ENCODE measurements at places on chromosomes 3 and 15.
A peak's percentile ranks its signal among the peaks of the same experiment; 100 is the strongest.

GRCh38 chr15:94970802-94971201 is 739.4 kb downstream of the MCTP2 start:
- no peak for DNase-seq

DNA sequence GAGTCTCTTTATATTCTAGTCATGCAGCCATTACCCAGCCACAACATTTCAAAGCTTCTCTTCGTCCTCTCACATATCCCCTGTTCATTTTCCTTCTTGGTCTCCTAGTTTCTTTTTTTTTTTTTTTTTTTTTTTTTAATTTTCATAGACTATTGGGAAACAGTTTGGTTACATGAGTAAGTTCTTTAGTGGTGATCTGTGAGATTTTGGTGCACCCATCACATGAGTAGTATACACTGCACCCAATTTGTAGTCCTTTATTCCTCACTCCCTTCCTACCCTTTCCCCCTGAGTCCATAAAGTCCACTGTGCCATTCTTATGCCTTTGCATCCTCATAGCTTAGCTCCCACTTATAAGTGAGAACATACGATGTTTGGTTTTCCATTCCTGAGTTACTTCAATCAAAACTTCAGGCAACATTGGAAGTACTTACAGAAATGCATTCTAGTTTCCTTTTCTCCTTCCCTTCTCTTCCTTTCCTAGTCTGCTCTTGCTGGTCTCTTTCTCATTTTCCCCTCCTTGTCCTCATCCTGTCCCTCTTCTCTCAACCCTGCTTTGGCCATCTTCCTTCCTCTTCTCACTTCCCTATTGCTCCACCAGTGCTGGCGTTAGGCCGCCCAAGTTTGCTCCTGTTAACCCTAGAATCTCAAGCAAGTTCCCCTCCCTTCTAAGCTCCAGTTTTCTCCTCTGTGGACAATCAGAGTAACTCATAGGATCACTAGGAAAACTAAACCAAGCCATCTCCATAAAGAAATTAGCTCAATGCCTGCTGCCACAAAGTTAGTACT is 4.8 kb downstream of the ATP8B4 start:
- no peak for DNase-seq

GRCh38 chr3:119731560-119732343 is 28.9 kb downstream of the CFAP91 start:
- DNase-seq = peak; percentile 84

GRCh38 chr3:126604691-126605090 is 46.0 kb upstream of the C3orf22 start:
- DNase-seq = no peak

GRCh38 chr3:56879436-56880215 is 77.9 kb upstream of the ARHGEF3 start:
- DNase-seq = peak; percentile 48

- no peak for DNase-seq
These were observed 57.2 kb downstream of the NIPA2 start for GRCh38 chr15:22895465-22896190.

- peak; percentile 44 for DNase-seq
These were observed 328.4 kb upstream of the DPH6 start for GRCh38 chr15:35874260-35874905.

- peak; percentile 79 for DNase-seq
These were observed 9.4 kb downstream of the NAA50 start for GRCh38 chr3:113736548-113737089.

GRCh38 chr15:38061856-38062649 is 127.6 kb downstream of the TMCO5A start:
- no peak for DNase-seq

- no peak for DNase-seq
These were observed 104.6 kb downstream of the ZIC4 start for GRCh38 chr3:147301781-147302180.

DNA sequence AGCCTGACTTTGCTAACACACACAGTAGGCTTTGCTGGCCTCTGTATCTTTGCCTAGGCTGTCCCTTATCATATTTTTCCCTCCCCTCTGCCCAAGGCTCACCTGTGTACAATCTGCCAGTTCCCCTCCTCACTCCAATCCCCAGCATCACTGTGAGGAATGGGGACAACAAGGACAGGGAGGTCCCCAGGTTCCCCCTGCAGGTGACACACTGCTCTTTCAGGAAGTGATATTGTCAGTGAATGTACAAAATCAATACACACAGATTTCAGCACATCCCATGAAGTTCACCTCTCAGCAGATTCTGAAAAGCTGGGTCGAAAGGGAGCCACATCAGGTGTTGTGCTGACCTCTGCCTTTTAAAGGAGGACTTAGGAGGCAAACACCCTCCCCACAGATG is 177.5 kb downstream of the RAB11A start:
- no peak for DNase-seq

DNA sequence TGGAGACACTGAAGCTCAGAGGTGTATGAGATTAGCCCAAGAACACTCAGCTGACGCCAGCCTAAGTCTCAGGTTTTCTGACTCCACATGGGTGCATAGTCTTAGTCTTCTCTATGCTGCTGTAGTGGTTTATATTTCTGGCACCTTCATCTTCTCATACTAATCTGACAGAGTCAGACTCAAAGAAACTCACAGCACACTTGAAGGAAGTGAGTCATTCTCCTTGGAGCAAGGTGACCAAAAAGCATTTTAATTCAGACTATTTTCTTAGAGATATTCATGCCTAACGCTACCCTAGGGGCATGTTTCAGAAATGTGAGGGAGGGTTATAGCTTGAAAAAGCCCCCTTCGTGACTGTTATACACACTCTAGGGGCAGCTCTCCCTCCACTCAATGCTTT is 775.3 kb upstream of the ARPP21 start:
- no peak for DNase-seq

GRCh38 chr3:48897460-48898376 is 964 bp downstream of the SLC25A20 start:
- DNase-seq = no peak

DNA sequence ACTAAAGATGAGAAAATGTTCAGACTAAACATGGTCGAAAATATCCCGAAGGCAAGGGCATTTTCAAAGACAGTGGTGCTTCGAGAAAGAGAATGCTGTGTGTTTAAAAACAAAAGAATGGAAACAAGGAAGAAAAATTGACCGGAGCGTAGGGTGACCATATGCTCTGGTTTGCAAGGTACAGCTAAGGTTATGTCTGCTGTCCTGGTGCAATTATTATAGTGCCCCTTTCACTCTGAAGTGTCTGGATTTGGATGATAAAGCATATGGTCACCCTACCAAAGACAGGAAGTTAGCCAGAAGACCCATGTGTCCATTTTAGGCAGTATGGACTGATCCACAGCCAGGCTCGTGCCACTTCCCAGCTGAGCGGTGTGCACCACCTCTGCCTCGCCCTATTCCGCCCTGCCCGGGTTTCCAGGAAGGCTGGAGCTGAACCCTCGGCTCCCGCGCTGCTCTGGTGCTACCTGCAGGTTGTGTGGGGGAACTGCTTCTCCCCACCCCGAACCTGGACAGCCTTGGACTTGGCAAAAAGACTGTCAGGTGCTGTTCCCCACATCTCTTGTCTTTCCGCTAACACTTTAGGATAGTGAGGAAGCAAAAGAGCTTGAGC is 25.2 kb downstream of the GOLGA6D start:
- peak; percentile 12 for DNase-seq

GRCh38 chr15:84797212-84797611 is 19.9 kb upstream of the ALPK3 start:
- no peak for DNase-seq

GRCh38 chr3:23816721-23817120 is 11.0 kb downstream of the UBE2E1 start:
- DNase-seq = no peak

GRCh38 chr15:48842501-48842900 is 31.6 kb upstream of the CEP152 start:
- no peak for DNase-seq

DNA sequence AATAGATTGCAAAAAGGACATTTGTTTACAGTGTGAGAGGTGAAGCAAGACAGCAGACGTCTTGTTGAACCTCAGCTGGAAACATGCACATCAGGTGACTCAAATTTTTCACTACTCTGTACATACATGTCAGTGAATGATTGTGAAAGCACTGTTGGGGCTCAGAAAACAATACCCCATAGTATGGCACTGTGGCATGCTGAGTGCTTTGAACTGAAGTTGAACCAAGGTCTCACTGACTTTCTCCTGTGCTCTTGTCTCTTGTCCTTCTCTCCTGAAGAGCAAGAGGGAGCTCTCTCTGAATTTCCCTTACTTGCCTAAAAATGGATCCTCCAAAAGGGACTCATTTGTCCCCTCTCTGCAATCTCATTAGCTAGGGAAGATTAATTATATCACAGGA is 24.5 kb upstream of the NEDD4 start:
- no peak for DNase-seq

- peak; percentile 90 for DNase-seq
These were observed 33.3 kb downstream of the TM4SF18 start for GRCh38 chr3:149299938-149300801.

- DNase-seq = no peak
These were observed 33.6 kb downstream of the SSUH2 start for GRCh38 chr3:8610951-8611350.

DNA sequence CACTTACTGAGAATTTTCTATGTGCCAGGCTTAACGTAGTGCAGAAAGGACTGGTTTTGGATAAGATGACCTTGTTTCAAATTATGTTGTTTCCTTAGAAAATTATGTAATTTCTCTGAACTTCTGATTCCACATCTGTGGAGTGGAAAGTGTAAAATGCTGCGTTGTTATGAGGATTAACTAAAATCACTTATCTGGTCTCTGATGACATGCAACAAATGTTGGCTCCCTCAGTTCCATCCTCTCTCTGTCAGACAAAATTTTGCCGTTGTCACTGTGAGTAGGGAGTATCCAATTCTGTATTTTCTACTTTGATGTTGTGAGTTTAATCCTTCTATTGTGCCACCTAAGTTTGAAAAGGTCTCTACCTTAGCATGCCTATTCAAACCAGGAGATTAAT is 175.5 kb downstream of the KCNMB2 start:
- DNase-seq = no peak

DNA sequence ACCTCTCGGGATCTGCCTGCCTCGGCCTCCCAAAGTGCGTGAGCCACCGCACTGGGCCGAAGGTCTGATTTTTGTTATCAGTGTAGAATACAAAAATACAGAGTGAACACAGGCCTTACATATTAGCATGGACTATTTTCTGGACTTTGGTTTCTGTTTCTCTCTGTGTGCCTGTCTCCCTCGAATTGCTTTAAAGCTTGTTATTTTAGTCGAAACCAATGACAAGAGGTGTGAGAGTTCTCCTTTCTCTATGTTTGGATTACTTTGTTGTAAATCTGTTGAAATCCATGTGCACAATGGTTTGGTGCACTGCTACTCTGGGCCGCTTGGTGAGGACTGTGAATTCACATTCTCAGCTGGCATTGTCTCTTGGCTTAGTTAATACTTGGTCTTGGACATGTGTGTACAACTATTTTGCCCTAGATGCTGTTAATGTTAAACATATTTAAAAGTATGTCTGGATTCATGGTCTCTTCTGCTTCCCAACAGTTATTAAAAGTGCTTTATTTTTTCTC is 23.9 kb downstream of the MED12L start:
- DNase-seq = no peak

GRCh38 chr15:68414206-68414555 is 17.8 kb downstream of the ITGA11 start:
- DNase-seq = no peak

- no peak for DNase-seq
These were observed 12.9 kb upstream of the SNRK start for GRCh38 chr3:43273416-43273815.

DNA sequence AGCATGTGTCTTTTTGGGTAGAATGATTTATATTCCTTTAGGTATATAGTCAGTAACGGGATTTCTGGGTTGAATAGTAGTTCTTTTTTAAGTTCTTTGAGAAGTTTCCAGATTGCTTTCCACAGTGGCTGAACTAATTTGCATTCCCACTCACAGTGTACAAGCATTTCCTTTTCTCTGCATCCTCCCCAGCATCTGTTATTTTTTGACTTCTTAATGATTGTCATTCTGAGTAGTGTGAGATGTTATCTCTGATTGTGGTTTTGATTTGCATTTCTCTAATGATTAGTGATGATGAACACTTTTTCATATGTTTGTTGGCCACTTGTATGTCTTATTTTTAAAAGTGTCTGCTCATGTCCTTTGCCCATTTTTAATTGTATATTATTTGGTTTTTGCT is 337.6 kb downstream of the EFHB start:
- DNase-seq = no peak

DNA sequence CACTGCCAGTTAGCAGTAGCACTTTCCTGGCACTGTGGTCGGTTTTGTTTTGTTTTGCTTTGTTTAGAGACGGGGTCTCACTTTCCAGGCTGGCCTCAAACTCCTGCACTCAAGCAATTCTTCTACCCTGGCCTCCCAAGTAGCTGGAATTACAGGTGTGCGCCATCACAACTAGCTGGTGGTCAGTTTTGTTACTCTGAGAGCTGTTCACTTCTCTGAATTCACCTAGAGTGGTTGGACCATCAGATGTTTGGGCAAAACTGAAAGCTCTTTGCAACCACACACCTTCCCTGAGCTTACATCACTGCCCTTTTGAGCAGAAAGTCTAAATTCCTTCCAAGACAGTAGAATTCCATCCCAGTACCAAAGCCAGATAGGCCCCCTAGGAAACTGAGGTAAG is 22.6 kb downstream of the CLDN18 start:
- DNase-seq = no peak

DNA sequence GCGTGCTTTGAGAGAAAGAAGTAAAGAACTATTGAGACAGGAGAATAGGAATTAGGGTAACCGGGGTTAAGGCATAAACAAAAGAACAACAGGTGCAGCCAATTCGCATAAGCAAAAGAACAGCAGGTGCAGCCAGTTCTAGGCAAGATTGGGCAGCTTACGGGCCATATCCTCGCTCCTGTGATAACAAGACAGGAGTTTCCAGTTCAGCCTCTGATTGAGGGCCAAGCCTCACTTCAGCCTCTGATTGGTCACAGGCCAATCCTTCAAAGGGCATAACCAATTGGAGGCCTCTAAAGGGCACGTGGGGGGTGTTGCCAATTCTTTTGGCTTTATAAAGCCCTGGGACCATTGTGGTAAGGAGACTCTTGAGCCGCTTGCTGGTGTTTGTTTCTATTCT is 143.5 kb downstream of the GADL1 start:
- no peak for DNase-seq

- no peak for DNase-seq
These were observed 268.5 kb upstream of the CTNNB1 start for GRCh38 chr3:40930756-40931155.

- no peak for DNase-seq
These were observed 688 bp downstream of the SETD5 start for GRCh38 chr3:9397906-9398699.

- no peak for DNase-seq
These were observed 49.2 kb upstream of the RAD18 start for GRCh38 chr3:9012521-9012920.

DNA sequence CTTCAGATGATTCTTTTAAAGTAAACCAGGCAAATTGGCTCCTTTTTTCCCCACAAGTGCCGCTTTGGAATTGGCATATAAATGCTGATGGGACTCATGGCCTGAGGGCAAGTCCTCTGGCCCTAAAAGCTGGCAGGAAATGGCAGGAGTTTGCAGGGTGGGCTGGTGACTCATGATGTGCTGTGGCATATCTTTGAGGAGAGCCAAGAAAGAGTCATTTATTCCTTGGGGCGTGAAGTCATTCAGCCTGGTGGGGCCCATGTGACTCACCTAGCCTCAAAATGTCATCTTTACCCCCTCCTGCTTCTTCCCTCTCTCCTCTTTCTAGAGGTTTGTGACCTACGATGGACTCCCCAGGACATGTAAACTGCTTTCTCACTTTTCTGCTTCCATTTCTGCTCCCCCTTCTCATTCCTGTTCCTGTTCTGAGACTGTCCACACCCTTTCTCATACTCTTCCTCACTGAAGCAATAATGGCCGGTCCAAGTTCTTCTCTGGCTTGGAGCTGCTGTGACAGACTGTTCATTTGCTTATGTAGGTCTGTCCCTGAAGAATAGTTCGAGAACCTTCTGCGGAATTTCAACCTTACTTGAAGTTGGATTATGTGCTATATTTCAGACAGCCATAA is 326.1 kb downstream of the SATB1 start:
- no peak for DNase-seq
